GM18507 (cell line): ENCODE measurements at places on chromosomes 11 and 22.

- DNase-seq: no peak
Measured at GRCh38 chr11:30411383-30411782, 88.5 kb downstream of the ARL14EP start.

- DNase-seq: no peak
Measured at GRCh38 chr11:120652705-120653335, 141.3 kb downstream of the GRIK4 start.

DNA sequence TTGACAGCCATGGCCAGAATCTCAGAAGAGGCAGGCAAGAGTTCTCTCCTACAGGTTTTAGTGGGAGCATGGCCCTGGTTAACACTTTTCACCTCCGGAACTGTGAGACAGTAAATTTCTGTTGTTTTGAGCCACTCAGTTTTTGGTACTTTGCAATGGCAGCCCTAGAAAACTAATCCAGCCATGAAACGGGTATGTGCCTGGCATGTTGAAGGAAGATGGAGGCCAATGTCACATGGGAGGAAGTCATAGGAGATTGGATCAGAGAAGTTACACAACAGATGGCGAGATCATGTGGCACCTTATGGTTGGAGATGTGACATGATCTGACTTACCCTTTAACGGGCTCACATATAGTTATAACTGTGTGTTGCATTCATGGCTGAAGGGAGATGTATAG is 63.2 kb upstream of the EED start:
- no peak for DNase-seq

- DNase-seq: no peak
Measured at GRCh38 chr11:65206441-65206841, 24.7 kb downstream of the CAPN1 start.

DNA sequence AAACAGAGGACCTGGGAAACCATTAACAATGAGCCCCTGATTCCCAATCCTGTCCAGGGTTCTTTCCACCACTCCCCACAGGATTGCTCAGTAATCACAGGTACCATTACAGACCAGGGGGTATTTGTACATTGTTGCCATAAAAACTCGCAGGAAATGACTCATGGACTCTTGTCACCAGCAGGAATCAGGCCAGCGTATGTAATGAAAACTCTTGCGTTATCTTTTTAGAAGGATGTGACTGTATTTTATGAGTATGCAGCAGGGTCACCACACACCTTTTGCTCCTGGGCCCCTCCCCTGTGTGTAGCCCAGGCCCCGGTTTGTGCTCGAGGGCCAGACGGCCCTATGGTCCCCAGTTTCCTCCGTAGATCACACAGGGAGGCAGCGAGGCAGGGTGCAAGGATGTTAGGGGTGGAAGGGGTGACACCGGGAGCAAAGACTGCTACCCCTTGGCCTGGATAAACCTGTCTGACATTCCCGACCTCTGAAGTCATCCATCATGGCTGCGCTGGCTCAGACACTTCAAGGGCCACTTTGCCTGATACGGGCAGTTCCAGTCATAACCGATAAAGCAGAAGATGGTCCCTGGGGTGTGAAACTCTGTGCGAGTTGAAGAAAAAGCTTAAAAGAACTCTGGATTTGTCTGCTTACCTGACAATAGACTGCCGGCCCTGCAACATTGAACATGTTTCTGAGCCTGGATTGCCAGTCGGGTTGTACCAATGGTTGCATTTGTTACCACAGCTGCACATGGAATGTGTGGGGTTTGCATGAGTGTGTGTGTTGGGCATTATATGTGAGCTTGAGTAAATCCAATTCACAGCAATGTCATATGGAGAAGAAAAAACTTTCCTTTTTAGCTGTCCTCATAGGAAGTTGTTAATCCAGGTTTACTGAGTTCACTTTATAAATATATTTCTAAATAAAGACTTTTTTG is 56.9 kb downstream of the MICAL2 start:
- no peak for DNase-seq

GRCh38 chr11:19646921-19647320 is 65.7 kb upstream of the NAV2 start:
- DNase-seq: no peak

DNA sequence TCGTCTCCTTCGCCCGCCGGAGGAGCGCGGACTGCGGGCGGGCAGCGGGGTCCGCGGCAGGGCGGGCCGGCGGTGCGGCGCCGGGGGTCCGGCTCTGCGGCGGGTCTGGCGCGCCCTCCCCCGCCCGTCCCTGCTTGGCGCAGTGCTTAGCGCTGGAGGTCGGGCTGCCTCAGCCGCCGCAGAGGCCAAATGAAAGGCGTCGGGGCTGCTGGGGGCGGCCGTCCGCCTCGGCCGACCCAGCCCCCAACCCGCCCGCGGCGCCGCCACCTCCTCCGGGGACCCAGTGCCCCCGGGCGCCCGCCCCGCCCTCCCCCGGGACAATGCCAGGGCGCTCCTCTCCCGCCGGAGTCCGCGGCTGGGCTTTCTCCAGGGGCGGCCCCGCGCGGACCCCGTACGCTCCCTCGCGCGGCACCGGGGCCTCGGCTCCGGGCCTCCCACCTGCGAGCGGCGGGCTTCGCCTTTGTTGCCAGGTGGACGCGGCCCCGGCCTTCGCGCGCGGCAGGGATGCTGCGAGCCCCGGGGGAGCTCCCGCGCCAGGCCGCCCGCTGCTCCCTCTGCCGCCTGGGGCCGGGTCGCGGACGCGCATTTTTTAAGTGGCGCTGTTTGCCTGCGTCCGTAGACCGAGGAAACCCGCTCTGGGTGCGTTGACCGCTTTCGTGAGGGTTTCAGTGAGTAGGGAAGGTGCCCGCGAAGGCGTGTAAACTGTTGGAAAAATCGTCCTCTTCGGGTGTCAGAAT is 583 bp downstream of the APLP2 start:
- no peak for DNase-seq

DNA sequence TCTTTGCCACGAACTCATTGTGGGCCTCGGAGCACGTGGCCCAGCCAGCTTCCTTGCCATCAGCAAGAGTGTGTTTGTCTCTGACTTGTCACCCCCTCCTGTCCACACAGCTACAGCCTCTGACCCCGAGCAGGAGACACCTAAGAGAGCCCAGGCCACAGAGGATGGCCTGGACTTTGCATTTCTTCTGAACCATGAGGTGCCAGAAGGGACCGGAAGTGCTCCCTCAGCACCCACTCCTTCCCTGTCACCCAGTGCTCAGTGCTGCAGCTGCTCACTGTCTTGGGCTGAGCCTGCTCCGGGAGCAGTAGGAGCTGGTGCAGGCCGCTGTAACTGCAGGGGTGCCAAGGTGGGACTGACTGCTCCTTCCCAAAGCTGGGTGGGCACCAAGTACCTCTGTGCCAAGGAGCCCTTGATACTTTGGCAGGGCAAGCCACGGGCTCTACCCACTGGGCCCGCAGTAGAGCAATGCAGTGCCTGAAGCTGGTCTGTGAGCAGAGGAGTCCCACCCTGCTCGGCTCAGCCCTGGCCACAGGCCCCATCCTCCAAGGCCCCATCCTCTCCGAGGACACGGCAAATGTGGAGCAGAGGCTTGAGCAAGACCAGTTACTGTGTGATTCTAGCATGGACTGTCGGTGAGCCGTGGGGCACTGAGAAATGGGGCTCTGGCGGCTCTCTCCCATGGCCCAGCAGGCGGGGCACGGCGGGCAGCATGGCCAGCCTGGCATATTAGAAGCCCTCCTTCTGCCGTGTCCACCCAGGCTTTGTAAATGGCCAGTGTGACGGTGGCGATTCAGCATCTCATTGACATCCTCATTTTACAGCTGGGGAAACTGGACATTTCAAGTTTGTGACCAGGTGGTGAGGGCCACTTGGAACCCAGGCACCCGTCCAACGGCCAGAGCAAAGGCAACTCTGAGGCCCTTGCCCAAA is 6.3 kb downstream of the GRK2 start:
- DNase-seq: no peak

GRCh38 chr11:14350215-14350614 is 8.8 kb downstream of the RRAS2 start:
- DNase-seq: no peak

- DNase-seq: no peak
Measured at GRCh38 chr11:115249061-115249578, 255.1 kb downstream of the CADM1 start.

- DNase-seq: no peak
Measured at GRCh38 chr22:28052825-28053269, 133.8 kb upstream of the PITPNB start.

GRCh38 chr11:120883404-120884080 is 140.4 kb upstream of the TBCEL start:
- DNase-seq: no peak

- no peak for DNase-seq
Measured at GRCh38 chr11:57134284-57134683, 47.5 kb upstream of the LRRC55 start.
